ENCODE measurements at places on chromosomes 7 and 10.

DNA sequence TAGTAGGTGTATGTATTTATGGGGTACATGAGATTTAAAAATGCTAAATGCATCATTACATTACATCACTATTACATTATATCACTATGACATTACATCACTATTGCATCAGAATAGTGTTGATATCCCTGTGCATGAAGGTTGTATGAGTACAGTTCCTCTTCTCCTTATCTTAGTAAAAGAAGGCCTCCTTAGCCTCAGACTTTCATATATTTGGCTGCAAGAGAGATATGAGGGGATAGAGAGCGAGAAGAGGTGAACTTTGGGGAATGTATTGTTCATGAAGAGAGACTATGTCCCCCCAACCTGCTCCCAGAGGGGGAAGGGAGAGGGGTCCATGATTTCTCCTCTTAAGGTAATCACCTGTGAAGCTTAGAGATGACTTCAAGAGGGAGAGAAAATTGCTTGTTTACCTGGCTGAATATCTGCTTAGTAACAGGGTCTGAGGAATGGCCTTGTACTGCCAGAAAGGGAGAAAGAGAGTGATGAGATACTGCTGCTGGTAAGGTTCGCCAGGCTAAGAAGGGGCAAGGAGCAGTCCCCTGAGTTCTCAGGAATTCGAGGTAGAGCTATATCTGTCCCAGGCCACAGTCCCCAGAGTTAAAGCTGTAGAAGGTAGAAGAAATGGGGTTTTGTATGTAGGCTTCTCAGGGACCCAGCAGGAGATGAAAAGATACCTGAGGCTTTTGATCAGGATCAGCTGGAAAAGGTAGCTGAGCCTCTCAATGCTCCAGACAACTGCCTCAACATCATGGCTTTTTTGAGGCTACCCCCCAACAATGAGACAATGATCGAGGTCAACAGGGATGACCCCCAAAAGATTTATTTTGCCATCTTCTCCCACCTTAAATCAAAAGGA is 168.4 kb upstream of the WNT16 start:
- no peak for DNase-seq

GRCh38 chr10:81872206-81872862 is 2.7 kb upstream of the NRG3 start:
- DNase-seq, result no peak

DNA sequence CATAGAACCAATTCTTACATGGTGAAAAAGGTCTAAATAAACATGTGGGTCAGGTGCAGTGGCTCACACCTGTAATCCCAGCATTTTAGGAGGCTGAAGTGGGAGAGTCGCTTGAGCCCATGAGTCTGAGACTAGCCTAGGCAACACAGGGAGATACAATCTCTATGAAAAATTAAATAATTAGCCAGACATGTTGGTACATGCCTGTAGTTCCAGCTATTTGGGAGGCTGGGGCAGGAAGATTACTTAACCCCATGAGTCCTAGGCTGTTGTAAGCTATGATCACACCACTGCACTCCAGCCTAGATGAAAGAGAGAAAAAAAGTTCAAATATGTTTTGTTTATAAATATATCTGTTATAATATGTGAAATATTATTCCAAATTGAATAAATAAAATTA is 643.6 kb downstream of the IPMK start:
- DNase-seq, result no peak

DNA sequence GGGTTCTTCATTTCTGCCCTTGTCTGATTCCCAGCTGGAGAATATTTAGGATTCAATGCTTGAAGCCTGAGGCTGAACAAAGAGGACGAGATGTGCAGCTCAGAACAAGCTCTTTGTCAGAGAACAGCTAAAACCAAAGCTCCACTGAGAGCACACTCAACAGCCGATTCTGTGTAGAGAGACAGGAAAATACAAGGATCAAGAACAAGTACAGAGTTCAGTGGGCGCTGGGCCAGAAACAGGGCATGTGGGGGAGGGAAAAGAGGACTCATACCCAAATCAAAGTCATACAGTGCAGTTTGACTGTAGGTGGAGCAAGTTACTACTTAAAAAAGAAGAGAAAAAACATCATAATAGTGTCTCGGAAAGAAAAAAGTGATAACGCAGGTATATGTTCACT is at the start of gene AGMO:
TSS of gene AGMO (minus strand) at position 181 of the 400 bp plus-strand sequence.
- no peak for DNase-seq

- no peak for DNase-seq
Measured at GRCh38 chr10:69366738-69367137, 50.0 kb downstream of the TACR2 start.

DNA sequence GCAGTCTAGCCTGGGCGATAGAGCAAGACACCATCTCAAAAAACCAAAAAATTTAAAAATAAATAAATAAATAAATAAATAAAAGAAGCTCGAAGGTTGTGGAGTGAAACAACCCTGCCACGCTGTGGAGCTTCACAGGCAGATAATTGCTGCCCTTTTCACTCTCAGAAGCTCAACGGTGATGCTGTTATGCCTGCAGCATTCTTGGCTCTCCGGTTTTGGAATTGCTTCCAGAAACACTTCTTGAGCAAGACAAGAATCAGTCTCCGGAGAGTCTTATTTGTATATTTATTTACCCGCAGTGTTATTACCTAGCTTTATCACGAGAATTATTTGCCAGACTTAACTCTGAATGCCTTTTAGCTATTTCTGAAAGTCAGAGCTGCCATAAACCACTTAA is 40.5 kb upstream of the UBE2H start:
- no peak for DNase-seq

DNA sequence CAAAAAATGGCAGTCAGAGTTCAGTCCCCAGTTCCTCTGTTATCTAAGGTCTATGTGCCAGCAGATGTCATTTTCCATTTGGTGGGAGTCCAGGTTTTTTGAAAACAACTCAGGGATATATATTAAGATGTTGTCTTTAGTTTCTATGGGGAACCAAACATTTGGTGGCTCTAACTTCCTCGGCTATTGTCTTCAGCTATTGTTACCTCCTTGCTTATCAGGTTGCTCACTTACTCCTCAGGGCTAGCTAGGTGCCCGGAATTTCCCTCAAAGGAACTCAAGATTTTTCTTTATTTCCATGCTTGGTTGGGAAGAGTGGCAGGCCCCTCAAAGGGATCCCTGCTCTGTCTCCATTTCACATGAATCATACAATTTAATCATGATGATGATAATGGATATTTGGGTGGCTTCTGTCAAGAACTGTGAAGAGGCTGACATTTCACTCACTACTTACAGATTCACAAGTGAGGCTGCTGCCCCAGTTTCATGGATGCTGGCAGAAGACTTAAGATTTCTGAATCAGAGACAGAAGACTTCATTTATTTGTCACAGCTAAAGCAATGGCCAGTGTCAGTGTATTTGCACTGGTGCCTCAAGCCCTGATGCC is 182.8 kb downstream of the PKD1L1 start:
- DNase-seq, result no peak

- no peak for DNase-seq
Measured at GRCh38 chr10:116526219-116526618, 19.5 kb upstream of the PNLIP start.

- DNase-seq, result no peak
Measured at GRCh38 chr7:130957137-130957513, 223.1 kb upstream of the KLF14 start.

DNA sequence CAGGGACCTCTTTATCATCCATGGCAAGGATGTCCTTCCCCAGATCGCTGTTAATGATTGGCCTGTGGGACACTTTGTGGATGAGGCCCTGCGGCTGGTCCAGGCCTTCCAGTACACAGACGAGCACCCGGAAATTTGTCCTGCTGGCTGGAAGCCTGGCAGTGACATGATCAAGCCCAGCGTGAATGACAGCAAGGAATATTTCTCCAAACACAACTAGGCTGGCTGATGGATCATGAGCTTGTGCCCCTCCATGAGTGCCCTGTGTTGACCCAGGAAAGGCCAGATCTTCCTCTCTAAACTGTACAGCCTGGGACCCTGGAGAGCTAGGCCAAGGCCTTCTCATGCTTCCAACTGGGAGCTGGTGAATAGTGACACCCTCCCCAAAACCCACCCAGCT is 124.1 kb downstream of the CUL2 start:
- no peak for DNase-seq

DNA sequence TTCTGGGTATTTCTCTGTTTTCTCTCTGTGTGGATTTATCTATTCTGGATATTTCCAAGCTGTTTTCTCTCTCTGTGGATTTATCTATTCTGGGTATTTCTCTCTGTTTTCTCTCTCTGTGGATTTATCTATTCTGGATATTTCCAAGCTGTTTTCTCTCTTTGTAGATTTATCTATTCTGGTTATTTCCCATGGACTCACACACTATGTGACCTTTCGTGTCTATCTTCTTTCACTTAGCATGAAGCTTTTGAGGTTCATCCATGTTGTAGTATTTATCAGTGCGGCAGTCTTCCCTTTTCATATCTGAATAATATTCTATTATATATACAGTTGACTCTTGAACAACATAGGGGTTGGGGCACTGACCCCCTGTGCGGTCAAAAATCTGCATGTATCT is 435.0 kb upstream of the CNTNAP2 start:
- DNase-seq, result no peak

- no peak for DNase-seq
Measured at GRCh38 chr7:40879941-40880543, 745.2 kb downstream of the SUGCT start.

DNA sequence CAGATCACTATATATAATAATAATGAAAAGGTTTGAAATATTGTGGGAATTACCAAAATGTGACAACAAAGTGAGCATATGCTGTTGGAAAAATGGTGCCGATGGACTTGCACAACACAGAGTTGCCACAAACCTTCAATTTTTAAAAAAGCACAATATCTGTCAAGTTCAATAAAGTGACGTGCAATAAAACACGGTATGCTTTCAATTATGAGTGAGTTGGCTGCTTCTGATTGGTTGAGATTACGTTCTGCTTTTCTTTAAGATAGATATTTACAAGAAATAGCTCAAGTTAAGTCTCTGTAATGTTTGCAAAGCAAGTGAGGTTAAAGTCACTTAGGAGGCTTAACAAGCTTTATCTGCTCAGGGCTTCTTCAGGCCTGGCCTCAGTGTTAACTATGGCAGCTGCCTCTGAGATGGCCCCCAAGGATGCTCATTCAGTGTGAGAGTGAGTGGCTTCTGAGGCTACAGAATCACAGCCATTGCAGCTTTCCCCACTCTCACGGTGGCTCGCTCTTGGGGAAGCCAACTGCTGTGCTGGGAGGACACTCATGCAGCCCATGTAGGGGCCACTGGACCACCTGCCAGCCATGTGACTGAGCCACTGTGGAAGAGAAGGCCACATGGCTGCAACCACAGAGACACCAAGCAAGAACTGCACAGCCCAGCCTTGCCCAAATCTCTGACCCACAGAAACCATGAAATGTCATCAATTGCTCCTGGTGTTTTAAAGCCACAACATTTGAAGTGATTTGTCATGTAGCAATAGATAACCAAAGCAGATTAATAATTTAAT is 78.3 kb upstream of the TMEM72 start:
- DNase-seq, result no peak

DNA sequence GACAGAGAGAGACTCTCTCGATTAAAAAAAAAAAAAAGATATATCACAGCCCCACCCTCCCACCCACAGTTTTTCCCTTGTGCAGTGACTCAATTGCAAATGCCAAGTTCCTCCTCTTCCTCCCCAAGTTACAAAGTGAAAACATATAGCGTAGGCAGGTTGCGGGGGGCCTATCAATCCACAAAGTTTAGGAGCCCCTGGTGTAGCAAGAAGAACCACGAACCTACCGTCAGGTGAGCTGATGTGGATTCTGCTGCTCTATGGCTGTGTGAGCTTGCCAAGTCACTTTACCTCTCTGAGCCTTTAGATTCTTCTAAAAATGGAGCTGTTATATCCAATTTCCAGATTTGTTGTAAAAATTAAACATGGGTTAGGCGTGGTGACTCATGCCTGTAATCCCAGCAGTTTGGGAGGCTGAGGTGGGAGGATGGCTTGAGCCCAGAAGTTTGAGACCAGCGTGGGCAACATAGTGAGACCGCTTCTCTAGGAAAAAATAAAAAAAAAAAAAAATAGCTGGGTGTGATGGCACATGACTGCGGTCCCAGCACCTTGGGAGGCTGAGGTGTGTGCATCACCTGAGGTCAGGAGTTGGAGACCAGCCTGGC is 8.2 kb upstream of the RHBDD2 start:
- no peak for DNase-seq

GRCh38 chr7:29105752-29106668 is 40.3 kb downstream of the CPVL start:
- DNase-seq, result no peak

DNA sequence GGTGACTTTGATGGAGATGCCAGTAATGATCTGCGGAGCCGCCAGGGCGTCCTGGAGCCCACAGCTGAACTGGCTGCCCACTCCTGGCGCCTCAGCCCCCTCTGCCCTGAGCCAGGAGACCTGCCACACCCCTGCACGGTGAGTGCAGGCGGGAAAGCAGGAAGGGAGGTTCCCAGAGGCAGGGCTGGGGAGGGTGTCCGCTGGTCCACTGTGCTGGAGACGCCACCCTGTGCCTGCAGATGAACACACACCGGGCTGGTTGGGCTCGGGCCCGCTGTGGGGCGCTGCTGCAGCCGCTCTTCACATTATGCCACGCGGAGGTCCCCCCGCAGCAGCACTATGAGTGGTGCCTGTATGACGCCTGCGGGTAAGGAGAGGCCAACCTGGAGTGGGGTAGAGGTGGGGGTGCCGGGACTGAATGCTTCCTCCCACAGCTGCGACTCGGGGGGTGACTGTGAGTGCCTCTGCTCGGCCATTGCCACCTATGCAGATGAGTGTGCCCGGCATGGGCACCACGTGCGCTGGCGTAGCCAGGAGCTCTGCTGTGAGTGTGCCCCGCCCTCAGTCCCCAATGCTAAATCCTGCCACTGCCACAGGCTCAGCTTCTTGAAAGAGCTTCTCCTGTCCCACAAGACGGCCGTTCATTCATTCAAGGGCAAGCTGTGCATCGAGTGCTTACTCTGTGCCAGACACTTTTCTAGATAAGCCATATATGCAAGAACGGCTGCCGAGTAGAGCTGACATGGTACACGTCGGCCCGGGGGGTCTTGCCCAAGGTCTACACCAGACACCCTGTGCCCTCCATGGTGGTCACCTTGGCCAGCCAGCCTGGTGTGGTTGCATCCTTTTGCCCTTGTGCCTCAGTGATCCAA is 14.3 kb upstream of the ZNF467 start:
- no peak for DNase-seq

GRCh38 chr10:120086066-120086465 is 193.5 kb downstream of the SEC23IP start:
- DNase-seq, result no peak

GRCh38 chr10:122706467-122706866 is 6.8 kb upstream of the C10orf120 start:
- no peak for DNase-seq

GRCh38 chr10:113007343-113007771 is 57.3 kb downstream of the TCF7L2 start:
- DNase-seq, result no peak

DNA sequence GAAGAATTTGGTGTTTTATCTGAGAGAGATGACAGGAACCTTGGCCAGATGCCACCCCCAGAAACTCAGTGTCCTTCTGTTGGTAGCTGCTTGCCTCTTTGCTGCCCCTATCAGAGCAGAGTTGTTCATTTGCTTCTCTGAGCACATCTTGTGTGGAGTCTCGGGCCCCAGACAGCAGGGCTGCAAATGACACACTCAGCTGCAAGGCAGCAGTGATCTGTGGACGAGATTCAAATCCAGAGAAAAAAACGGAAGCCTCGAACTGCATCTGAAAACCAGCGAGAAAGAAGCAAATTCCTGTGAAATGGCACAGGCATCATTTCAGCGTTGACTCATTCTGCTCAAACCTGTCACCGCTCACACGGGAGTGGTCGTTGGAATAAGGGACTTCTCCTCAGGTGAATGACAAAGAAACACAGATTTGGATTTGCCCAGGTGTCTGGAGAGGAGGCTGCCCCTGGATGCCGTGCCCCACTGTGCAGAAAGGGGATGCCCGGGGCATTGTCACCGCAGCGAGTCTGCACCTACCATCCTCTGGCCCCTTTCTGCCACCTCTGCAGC is 144.7 kb downstream of the PFKFB3 start:
- peak; percentile 41 for DNase-seq

All from activated T-helper 1 cell treated with anti-CD3 and anti-CD28 coated beads, Interleukin-2, amount 50 U/mL, for 16 hours (primary cell).